OCI-M1 (cell line): ENCODE measurements at places on chromosomes 6 and 20.

DNA sequence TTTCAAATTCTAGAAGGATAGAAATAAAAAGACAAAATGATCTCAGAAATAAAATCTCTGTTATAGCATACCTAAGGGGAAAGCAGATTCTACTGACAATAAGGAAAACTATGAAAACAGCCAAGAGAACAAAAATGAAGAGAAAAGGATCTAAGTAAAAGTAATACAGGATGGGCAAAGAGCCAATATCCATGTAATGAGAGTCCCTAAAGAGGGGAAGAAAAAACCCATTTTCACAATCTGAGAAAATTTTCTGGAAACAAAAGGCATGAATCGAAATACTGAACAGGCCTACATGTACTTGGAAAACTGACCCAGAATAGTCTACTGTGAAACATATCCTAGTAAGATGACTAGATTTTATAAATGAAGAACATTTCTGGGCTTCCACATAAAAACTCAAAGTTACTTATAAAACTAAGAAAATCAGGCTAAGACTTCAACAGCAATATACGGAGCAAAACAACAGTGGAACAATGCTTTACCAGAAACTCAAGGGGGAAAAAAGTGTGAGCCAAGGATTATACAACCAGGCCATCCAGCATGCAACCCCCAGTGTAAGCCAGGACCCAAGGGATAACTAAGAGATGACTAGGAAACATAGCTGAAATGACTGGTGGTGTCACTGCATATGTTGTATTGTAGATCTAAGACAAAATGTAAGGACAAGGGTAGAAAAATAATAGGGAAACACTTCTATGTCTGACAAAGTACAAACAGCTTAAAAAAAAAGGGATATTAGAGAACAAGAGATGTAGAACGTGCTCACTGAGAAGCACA, 10.2 kb downstream of the NAPB start:
- DNase-seq = no peak

DNA sequence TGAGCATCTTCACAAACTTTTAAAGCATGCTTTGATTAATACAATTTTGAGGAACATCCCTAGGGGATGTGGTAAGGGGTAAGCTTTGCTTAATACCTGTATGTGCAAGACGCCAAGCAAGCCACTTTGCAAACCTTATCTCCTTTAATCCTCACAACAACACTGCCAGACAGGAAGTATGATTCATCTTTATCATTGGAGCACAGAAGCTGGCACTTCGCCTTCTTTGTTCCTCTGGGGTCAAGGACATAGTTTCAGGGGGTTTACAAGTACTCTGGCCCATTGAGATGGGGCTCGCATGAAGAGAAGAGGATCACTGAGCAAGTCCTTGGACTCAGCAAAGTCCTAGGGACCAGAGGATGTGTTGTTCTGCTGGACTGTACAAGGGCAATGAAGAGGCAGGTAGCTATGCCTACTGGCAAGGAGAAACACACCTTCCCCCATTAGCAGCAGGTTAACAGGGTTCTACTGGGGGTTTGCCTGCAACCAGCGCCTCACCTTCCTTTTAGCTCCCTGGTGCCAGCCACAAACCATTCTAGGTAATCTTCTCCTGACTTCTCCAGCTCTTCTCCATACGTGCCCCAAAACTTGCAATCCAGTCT, 8.8 kb downstream of the TMEM244 start:
- DNase-seq = peak; percentile 92

- no peak for DNase-seq
These were observed 111.4 kb downstream of the FYN start for GRCh38 chr6:111761783-111762312.

DNA sequence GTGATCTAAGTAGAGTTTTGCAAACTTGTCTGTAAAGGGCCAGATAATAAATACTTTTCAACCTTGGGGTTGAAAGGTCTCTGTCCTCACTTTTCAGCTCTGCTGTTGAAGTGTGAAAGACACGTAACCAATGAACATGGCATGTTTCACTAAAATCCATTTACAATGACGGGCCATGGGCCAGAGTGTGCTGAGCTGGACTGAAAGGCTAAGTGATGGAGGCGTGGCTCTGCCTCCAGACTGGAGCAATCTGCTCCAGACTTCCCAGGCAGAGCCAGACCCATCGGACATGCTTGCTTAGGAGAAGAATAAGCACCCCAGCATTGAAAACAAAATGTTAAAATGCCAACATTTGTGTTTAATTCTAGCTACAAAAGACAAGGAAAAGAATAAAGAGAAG, 41.4 kb downstream of the SCAND1 start:
- DNase-seq = no peak

GRCh38 chr6:56353860-56354259, 106.5 kb upstream of the COL21A1 start:
- DNase-seq = no peak

DNA sequence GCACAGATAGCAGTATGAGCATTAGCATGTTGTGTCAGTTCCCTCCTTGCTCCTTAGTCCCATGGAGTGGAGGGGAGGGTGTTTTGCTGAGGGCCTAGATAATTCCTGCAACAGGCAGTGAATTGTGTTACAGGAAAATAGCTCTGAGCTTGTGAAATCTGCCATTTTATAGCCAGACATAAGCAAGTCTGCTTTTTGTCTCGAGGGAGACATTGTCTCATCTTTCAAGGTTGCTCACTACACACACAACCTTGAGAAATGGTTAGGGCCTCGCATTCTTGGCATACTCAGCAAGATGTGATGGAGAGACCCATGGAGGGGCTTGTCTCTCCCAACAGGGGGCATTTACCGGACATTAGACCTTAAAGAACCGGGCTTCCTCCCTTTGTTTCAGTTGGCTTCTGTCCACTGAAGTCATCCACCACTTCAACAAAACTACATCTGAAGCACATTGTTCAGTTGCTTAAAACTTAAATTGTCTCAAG, 108.0 kb upstream of the FOXO3 start:
- DNase-seq = no peak

- no peak for DNase-seq
These were observed 123.2 kb upstream of the TMEM170B start for GRCh38 chr6:11414176-11414963.

GRCh38 chr20:51365670-51366069, 176.8 kb downstream of the NFATC2 start:
- no peak for DNase-seq

DNA sequence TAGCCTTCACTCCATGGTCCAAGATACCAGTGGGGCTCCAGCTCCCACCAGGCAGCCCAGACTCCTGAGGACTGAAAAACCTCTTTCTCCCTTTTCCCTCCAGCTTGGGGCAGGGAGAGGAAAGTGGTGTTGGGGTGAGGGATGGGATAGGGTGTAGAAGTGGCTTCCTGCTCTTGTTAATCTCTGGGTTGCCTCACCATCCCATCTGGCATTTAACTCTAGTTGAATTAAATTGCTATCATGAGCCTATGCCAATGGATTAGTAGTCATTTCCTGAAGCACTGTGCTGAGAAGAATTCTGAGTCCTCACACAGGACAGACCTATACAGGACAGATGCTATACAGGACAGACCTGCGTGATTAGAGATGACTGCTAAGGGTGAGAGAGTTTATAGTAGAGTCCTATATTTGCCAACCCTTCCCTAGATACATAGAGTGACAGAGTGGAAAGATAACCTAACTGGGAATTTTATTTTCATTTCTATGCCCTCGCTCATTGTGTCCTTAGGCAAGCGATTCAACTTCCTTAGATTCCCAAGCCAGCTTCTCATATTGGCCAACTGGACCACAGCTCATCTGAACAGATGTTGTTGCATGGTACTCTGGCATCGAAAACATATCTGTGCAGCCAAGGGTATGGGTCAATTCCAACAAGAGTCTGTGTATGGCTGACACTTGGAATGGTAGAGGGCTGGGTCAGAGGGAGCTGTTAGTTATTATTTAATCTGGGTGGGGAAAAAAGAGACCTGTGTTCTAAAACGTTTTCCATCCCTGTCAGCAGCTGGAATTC, 42.8 kb downstream of the MCHR2 start:
- DNase-seq = no peak

- DNase-seq = no peak
These were observed 3.0 kb upstream of the TMEM170B start for GRCh38 chr6:11534561-11534960.

GRCh38 chr6:13068586-13069210, 259.6 kb downstream of the TBC1D7 start:
- DNase-seq = no peak

DNA sequence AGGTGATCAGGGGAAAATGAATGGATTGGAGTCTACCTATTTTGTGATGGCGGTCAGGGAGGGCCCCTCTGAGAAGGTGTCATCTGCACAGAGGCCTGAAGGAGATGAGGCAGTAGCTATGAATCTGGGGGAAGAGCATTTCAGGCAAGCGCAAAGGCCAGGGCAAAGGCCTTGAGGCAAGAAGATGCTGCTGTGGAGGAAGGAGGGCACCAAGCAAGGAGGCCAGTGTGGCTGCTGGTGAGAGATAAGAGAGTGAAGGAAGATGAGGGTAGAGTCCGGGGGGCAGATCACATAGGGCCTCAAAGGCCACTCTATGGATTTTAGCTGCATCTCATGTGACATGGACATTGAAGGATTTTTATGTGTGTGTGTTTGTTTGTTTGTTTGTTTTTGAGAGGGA, 20.6 kb upstream of the CSNK2A1 start:
- peak; percentile 22 for DNase-seq

DNA sequence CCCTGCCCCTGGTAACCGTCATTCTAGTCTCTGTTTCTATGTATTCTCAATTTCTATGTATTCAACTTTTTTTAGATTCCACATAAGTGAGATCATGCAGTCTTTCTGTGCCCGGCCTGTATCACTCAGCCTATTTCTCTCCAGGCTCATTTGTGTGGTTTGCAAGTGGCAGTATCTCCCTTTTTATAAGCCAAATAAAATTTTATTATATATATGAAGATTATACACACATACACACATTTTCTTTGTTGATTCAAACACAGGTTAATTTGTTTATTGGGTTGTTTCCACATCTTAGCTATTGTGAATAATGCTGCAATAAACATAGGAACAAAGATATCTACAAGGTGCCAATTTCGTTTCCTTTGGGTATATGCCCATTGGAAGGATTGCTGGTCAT, 571.7 kb downstream of the DHX35 start:
- DNase-seq = no peak

GRCh38 chr6:12311106-12311505, 20.9 kb downstream of the EDN1 start:
- DNase-seq = no peak

DNA sequence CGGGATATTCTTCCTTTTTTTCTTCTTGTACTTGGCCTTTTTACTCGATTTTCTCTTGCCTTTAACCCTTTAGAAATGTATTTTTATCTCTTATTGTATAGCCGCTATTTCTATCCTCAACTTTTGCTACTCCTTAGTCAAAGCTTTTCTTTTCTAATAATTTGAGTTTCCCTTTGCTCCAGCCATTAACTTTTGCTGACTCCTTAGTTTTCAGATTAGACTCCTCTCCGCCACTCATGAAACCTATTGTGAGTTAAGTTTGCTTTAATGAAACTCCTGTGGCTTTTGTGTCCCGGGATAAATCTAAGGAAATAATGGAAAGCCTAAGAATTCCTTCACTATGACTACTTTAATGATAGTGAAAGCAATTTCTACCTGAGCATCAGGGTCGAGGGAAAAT, 590.3 kb upstream of the CITED2 start:
- DNase-seq = no peak

- no peak for DNase-seq
These were observed 7.2 kb downstream of the NCOA7 start for GRCh38 chr6:125797886-125798444.

- peak; percentile 19 for DNase-seq
These were observed 253.8 kb upstream of the CDYL start for GRCh38 chr6:4522453-4522852.

DNA sequence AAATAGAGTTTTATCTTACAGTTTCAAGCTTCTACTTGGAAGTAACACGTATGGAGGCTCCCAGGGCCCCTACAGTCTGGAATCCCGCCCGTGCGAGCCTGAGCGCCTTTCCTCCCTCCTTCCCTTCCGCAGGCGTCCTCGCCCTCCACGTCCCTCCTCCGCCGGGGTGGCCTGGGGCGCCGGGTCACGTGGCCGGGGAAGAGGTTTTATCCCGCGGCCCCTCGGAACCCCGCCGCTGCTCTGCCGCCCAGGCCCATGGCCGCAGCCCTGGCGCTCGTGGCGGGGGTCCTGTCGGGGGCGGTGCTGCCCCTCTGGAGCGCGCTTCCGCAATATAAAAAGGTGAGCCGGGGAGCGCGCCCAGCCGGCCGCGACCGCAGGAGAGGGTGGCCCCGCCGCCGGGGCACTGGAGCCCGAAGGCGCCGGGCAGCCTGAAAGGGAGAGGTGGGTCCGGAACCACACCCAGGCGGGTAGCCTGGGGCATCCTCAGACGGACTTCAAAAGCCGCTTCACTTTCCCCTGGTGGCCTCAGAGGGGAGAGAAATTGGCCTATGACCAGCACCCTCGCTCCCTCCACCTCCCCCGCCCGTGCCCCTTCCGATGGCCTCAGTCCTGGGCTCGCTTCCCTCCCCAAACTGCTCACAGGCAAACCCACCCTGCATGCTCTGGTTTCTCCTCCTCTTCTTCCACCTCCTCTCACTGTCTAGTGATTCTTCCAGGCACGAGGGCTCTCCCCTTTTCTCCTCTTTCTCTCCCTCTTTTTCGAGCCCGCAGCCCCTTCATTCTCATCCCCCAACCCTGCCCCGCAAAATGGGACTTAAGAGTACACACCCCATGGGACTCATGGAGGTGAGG, at the start of gene CLPSL2:
TSS of gene CLPSL2 (plus strand) at position 235 of the 852 bp plus-strand sequence. CDS start at position 256, 21 bp downstream.
- DNase-seq = no peak

GRCh38 chr6:143629104-143630080, 48.4 kb upstream of the PHACTR2 start:
- DNase-seq = no peak

DNA sequence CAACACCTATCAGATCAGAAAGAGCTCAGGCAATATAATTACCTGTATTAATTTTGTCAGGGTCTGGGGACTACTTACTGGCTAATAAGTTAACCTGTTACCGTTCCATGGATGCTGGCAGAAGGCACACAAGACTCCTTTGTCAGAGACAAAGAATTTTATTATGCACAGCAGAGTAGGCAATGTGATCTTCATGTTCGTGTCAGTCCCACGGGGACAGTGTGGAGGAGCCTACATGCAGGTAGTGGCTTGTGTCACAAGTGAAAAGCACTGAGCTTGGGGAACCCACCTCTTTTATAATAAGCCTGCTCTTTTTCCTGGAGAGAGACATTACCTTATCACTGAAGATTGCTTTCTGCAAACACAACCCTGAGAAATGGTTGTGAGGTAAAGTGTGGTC, 96.9 kb downstream of the CD164 start:
- no peak for DNase-seq

GRCh38 chr6:169838346-169839028, 87.1 kb downstream of the ERMARD start:
- no peak for DNase-seq

GRCh38 chr20:56343861-56344381, 14.9 kb upstream of the FAM210B start:
- peak; percentile 26 for DNase-seq

DNA sequence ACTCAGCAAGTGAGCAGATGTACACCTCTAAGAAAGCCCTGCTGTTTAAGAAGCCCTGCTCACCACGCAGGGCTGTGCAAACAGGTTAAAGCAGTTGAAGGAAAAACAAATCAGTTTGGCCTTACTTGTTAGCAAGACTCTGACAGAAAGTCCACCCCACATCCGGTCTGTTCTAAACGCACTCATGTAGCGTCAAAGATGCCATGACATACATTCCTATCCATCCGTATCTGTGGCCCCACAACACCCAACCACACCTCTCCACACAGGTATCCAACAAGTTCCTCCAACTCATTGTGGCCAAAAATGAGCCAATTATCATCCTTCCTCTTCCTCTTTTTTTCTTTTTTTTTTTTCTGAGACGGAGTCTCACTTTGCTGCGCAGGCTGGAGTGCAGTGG, 22.8 kb upstream of the RAB22A start:
- no peak for DNase-seq

GRCh38 chr6:73746787-73747186, 50.8 kb downstream of the CD109 start:
- no peak for DNase-seq

- DNase-seq = no peak
These were observed 150.8 kb upstream of the FLRT3 start for GRCh38 chr20:14488212-14488611.
